ENCODE measurements at places on chromosomes 6 and 20. TPM values are rescaled to one million over a fixed set of nuclear protein-coding genes. Genes with fewer than 3 reads are reported as not detected.

DNA sequence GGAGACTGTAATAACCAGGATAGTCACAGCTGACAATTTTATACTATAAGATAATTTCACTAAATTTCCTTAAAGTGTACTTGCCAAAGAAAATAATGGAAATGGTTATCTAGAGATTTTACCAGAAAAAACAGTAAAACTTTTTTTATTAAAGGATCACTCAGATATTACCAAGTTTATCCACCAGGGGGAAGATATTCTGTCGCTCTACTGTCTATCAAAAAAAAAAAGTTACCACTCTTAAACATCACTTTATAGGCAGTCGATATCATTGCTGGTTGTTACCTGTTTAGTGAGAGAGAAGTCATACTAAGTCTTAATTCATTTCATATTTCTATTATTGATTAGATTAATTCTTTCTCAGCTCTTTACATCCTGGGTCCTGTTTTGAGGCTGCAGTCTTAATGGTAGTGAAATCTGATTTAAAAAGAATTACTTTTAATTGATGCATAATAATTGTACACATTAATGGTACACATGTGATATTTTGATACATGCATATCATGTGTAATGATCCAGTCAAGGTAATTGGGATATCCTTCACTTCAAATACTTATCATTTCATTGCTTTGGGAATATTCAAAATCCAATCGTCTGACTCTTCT lies 18.9 kb downstream of the L3MBTL3 start:
- DNase-seq, result peak; percentile 27

The CLDN20 gene
- polyA plus RNA-seq, result 0.17 TPM

The TTBK1 gene
- 0.14 TPM for polyA plus RNA-seq

DNA sequence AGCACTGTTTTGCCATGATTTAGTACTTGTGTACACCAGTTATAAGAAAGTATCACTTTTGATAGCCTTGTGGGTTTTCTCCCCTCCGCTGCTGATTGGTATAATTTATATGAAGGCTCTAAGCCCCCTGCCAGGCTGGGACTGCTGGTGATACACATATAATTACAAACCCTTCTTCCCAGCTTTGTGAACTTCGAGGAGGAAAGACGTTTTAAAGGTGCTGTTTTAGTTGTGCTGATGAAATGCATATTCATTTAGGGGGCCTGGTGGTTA lies 246.2 kb downstream of the TAF4 start:
- DNase-seq, result no peak

GRCh38 chr20:9374480-9374879 lies 139.9 kb upstream of the LAMP5 start:
- DNase-seq, result no peak

The FOXA2 gene
- polyA plus RNA-seq, result not detected

The OPRM1 gene
- not detected for polyA plus RNA-seq

DNA sequence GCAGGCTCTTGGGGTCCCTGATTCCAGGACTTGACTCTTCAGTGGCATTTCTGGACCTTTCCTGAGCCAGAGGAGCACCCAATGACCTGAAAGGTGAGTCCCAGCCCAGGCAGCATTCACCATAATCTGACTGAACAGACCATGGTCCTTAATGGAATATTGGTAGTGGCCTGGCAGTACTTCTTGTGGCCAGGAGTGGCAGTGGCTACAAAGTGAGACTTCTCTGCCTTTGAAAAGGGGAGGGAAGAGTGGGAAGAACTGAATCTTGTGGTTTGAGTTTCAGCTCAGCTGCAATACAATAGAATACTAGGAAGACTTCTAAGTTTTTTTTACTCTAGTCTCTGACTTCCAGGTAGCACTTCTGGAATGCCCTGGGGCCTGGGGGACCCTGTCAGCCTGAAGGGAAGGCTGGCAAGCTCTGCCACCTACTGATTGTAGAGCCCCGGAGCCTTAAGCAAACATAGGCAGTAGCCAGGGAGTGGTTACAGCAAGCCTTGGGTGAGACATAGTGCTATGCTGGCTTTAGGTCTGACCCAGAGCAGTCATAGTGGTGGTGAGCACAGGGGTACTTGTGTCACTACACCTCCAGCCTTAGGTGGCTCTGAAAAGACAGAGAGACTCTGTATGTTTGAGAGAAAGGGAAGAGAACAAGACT lies 674.2 kb upstream of the MANEA start:
- DNase-seq, result peak; percentile 59

- no peak for DNase-seq
Observed at GRCh38 chr6:163237110-163237509, 177.4 kb upstream of the QKI start.

DNA sequence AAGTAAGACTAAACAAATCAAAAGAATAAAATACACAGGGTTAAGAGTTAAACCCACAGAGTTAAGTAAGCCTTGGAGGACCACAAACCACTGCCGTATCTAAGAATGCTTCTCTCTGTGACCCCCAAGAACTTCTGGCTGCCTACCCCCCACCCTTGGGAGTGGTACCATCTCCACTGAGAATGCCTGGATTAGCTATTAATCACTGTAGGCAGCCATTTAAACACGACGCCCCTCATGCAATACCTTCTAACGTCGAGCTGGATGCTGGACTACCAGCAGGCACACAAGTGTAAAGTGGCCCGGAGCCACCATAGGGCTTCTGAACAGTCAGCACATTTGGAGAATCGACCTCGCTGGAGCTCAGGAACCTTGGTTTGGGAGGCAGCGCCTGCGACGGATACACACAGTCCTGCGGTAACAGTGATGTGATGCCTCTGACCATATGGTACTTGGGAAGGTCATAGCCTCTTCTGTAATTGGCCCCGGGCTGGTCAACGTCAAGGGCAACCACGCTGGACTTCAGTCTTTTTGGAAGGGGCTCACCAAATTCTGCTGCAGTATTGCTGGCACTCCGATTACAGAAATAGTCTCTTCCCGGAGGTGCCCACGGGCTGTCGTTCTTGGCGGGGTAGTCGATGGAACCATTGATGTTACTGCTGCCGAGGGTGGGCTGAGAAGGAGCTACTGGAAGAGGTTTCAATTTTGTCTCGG lies 18.0 kb downstream of the ZNF217 start:
- no peak for DNase-seq

The MED20 gene
- 18.1 TPM for polyA plus RNA-seq

The EPPIN gene
- 0.78 TPM for polyA plus RNA-seq

The PAK5 gene
- polyA plus RNA-seq, result 0.57 TPM

DNA sequence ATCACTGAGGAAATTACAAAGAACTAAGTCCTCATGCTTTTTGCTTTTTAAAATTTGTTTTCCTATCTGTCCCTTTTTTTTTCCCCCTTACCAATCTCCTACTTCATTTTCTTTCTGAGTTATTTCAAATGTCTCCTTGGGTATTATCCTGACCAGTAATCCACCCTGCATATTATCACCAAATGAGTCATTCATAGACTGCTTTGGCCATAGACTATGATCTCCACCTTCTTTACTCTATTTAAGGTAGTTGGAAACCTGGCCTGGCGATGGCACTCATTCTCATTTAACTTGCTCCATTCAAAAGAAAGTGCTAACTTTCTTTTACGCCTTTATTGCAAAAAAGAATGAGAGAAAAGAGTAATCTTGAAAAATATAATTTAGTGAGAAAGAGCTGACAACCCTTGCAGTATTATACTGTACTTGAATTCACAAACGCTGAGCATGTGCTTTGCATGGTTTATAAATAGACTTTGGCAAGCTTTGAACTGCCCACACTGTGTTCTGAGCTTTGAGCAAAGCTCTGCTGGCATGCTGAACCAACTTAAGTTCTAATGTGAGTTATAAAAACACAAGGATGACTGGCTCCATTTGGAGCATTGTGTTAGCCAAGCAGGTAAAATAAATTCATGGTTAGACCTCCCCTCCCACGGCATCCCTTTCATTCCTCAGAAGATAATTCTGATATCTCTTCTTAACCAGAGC lies 198.9 kb downstream of the NKAIN2 start:
- DNase-seq, result no peak

The MICA gene
- 13.4 TPM for polyA plus RNA-seq

DNA sequence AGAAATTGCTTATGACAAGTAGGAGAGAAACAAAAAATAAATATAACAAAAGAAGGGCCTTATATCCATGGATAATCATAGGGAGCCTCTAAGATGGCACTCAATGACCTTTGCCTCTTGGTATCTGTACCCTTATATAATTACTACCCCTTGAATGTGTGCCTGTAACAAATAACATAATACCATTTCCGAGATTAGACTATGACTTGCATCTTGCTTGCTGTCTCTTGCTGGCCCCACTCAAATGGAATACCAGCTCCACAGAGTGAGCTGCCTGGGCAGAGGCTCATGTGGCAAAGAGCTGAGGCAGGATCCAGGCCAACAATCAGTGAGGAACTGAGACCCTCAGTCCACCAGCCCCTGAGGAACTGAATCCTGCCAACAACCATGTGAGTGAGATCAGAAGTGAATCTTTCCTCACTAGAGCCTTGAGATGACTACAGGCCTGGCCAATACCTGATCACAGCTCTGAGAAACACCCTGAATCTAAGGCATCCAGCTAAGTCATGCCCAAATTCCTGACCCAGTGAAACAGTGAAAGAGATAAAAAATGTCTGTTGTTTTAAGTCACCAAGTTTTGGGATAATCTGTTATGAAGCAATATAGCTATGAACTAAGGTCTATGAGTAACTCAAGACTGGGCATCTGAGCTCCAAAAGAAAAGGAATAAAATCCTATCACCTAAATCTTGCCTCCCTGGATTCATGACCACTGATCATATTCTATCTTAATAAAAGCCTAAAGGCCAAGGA lies 5.5 kb downstream of the KATNA1 start:
- DNase-seq, result no peak

- no peak for DNase-seq
Observed at GRCh38 chr6:106145144-106145543, 59.0 kb downstream of the PRDM1 start.

The ZC3H12D gene
- not detected for polyA plus RNA-seq

All from GM23338 (cell line).